Stimulated activated CD4-positive, alpha-beta T cell treated with anti-CD3 and anti-CD28 coated beads, Interleukin-1b, Interleukin-23, amount 100 ng/mL, for 48 hours (primary cell): ENCODE measurements at places on chromosomes 4 and X.

DNA sequence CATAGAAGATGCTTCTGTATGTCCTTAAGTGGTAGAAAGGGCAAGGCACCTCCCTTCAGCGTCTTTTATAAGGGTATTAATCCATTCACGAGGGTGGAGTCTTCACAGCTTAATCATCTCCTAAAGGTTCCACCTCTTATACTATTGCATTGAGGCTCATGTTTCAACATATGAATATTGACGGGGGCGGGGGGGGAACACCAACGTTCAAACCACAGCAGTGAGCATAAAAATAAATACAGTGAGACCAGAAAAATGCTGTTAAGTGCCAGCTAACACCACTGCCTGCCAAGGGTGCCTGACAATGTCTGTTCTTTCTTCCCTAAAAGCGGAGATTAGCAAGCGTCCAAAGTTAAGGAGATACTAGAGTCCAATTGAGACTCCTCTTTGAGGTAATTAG lies 323.3 kb downstream of the STK32B start:
- no peak for DNase-seq

DNA sequence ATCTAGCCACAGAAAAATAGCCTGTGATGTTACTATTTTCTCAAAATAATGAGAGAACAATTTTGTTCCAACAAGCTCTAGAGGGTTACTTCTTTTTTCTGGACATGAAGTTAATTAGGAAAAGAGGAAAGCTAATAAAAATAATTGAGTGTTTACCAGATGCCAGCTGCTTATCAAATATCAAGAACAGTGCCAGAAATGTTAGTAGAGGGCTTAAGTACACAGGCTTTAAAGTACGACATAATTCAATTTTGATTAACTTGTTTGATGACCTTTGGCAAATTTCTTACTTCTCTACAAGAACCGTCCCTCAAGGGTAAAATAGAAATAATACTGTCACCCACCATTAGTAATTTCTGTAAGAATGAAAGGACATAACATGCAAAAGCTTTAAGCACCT lies 977.0 kb downstream of the FSTL5 start:
- no peak for DNase-seq

DNA sequence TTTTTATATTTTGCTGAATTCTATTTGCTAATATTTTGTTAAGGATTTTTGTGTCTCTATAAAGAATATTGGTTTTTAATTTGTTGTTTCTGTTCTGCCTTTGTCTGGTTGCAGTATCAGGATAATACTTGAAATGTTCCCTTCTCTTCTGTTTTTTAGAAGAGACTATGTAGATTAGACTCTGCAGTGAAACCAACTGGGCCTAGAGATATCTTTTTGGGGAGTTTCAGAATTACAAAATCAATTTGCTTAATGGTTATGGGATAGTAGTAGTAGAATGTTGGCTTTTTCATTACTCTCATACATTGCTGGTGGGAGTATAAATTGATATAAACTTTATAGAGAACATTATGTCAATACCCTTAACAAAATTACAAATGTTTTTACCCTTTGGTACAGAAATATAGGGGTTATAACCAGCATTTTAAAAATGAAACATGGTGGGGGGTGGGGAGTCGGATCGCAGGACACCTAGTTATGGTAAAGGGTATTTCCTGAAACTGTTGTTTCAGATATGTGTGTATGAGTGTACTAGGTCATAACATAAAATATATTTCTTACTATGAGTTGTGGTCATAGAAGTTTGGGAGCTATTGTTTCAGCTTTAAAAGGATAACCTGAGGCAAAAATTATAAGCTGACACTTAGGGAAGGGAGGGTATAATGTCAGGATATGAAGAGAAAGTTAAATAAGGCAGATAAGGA lies 29.0 kb downstream of the CLOCK start:
- DNase-seq, result no peak

DNA sequence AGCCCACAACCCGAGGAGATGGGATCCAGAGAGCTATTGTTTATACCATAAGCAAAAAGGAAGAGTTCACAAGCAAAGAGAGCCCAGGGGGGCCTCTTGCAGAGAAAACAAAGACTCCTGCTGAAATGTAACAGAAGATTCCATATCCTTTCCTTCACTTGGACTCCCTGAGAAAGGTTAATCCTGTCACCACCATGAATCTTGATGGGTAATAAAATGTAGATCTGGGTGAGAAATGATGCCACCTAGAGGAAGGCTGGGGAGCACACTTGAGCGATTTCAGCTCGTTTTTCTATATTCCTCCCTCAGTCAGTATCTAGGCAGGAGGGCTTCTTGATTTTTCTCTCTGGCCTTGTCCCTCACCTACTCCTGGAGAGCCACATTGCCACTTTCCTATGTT lies 10.2 kb upstream of the KCNE5 start:
- no peak for DNase-seq
